ENCODE measurements at places on chromosomes 16 and 17. TPM values are rescaled to one million over a fixed set of nuclear protein-coding genes. Genes with fewer than 3 reads are reported as not detected.

- DNase-seq = no peak
These were observed at the start of gene GAS7 for GRCh38 chr17:10198509-10199249. Gene GAS7, minus strand, starts transcription at chr17:10198606.

The CDIPT gene
- 79.0 TPM for total RNA-seq

GRCh38 chr17:51263006-51263405 lies 2.7 kb downstream of the UTP18 start:
- DNase-seq = peak; percentile 13

The KRT15 gene
- total RNA-seq = 15.6 TPM

- no peak for DNase-seq
These were observed 18.9 kb downstream of the MPG start for GRCh38 chr16:96935-97381.

GRCh38 chr17:63150490-63150889 lies 184.5 kb downstream of the TANC2 start:
- no peak for DNase-seq

The CHST4 gene
- total RNA-seq = 1.1 TPM

DNA sequence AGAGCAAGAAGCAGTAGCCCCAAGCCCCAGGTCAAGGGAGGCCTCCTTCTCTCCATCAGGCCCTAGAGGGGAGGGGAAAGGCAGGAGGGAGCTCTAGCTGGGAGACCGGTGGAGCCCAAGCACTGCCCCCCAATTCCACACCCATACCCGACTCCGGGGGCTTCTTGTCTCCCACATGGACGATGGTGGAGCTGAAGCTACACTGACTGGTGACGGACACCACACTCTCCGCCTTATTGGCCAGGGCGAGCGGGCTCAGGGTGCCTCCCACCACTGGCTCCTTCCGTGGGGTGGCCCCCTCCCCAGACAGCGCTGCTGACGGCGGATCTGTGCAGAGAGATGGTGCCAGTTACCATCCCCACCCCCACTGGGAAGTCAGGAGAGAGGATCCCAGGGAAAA lies 6.4 kb downstream of the PER1 start:
- no peak for DNase-seq

The PRR29 gene
- total RNA-seq = 0.14 TPM

The RNF43 gene
- 1.7 TPM for total RNA-seq

GRCh38 chr17:61478026-61478789 lies 26.0 kb downstream of the TBX4 start:
- DNase-seq = no peak

The KRTAP16-1 gene
- total RNA-seq = not detected

- DNase-seq = no peak
These were observed 741 bp downstream of the PLK1 start for GRCh38 chr16:23679274-23679985.

- DNase-seq = no peak
These were observed 59.8 kb upstream of the RBFOX3 start for GRCh38 chr17:79670537-79671084.

GRCh38 chr17:42806249-42806648 lies 7.6 kb downstream of the CNTD1 start:
- DNase-seq = no peak
